GM23248 (cell line): ENCODE measurements at places on chromosomes 3 and 15. TPM values are rescaled to one million over a fixed set of nuclear protein-coding genes. Genes with fewer than 3 reads are reported as not detected.
A peak's percentile ranks its signal among the peaks of the same experiment; 100 is the strongest.

Gene CLDN18
- not detected in 2 replicates for total RNA-seq

Gene SRGAP3
- total RNA-seq, result 0.13 and 1.7 TPM in 2 replicates

Gene GPR87
- 0.22 TPM in 1 of 2 replicates, not detected in the other for total RNA-seq

Gene GCSAM
- not detected in 2 replicates for total RNA-seq

- DNase-seq, result peak; percentile 87
Observed at GRCh38 chr15:39976291-39977274, 42.7 kb downstream of the EIF2AK4 start.
